ENCODE measurements at places on chromosomes 6 and 20. TPM values are rescaled to one million over a fixed set of nuclear protein-coding genes. Genes with fewer than 3 reads are reported as not detected.

- H3K27ac ChIP-seq: no peak overlapping the region
- H3K4me3 ChIP-seq: no peak overlapping the region
- no peak for DNase-seq
- no peaks in the 10 kb centered on the region for H3K4me1 ChIP-seq
- H3K36me3 ChIP-seq: no peaks in the 10 kb centered on the region
- H3K27me3 ChIP-seq: no peaks in the 10 kb centered on the region
These were observed 9.0 kb upstream of the DDX27 start for GRCh38 chr20:49210101-49210756.

DNA sequence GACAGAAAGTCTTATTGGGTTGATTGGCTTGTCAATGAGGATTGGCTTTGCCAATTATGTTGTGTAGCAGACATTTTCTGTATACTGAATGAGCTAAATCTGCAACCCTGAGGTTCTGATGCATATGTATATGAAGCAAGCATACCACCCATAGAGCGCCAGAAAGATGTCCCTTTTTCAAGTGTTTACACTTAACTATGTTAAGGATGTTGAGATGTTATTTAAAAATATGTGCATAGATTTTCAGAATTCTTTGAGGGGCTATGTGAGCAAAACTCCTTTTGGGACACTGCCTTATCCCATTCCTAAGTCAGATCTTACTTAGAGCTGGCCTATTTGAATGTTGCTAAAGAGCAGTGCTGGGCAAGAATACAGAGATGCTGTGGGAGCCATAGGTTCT, 1.9 kb downstream of the AIG1 start:
- peaks cover 28% of the 10 kb centered on the region for H3K4me1 ChIP-seq
- H3K4me3 ChIP-seq: no peak overlapping the region
- peak overlapping the region; percentile 9 for H3K27ac ChIP-seq
- peaks cover 5% of the 10 kb centered on the region for H3K36me3 ChIP-seq
- H3K27me3 ChIP-seq: no peaks in the 10 kb centered on the region

- H3K36me3 ChIP-seq: no peaks in the 10 kb centered on the region
- DNase-seq: no peak
- H3K27me3 ChIP-seq: no peaks in the 10 kb centered on the region
- H3K4me1 ChIP-seq: no peaks in the 10 kb centered on the region
These were observed 156.6 kb downstream of the OTOR start for GRCh38 chr20:16904751-16905150.

LATS1 gene
- 19.6 TPM for total RNA-seq

GRCh38 chr20:15767586-15767985, 805.7 kb downstream of the KIF16B start:
- H3K4me3 ChIP-seq: no peak overlapping the region
- no peak for DNase-seq
- H3K36me3 ChIP-seq: no peaks in the 10 kb centered on the region
- H3K27ac ChIP-seq: no peak overlapping the region

DNA sequence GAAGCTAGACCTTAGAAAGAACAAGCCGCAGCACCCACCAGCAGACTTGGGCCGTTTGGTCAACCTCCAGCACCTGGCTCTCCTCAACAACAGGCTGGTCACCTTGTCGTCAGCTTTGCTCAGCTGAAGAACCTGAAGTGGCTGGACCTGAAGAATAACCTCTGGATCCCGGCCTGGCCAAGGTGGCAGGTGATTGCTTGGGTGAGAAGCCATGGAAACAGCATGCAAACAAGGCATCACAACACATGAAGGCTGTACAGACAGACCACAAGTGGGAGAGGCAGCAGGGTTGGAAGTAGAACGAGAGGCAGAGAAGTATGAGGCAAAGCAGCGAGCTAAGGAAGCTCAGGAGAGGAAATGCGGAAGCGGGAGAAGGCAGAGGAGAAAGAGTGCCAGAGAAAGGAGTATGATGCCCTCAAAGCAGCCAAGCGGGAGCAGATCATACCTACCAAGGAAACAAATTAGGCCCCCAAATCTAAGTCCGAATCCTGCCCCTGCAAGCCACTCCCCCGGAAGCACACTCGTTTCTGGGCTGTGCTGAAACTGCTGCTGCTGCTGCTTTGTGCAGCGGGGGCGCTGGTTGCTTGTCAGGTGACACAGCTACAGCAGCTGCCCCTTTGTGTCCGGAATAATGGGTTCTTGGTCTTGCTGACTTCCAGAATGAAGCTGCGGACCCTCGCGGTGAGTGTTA, 121.6 kb upstream of the LGSN start:
- DNase-seq: no peak
- H3K4me1 ChIP-seq: no peaks in the 10 kb centered on the region
- H3K27me3 ChIP-seq: peaks cover 3% of the 10 kb centered on the region
- no peaks in the 10 kb centered on the region for H3K36me3 ChIP-seq

ZKSCAN3 gene
- 1.3 TPM for total RNA-seq

DNA sequence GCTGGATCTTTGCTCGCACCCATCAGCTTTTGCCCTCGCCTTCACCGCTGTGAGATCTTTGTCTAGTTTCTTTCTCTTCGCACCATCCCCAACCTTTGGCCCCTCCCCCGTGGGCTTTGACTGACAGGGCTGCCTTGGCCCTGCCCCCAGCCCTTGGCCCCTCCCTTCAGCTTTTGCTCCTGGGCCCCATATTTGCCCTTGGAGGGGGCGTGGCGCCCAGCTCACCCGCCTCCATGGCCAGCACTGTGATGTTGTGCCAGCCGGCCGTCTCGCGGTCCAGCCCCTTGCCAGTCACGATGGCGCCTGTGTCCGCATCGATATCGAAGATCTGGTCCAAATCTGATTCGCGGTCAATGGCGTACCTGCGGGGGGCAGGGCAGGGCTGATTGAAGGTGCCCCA, 81.1 kb downstream of the CD40 start:
- no peak overlapping the region for H3K4me3 ChIP-seq
- H3K27me3 ChIP-seq: peaks cover 39% of the 10 kb centered on the region
- peak; percentile 12 for DNase-seq
- no peaks in the 10 kb centered on the region for H3K4me1 ChIP-seq
- no peaks in the 10 kb centered on the region for H3K36me3 ChIP-seq

GRCh38 chr6:84453499-84453898, 226.1 kb upstream of the CEP162 start:
- H3K4me1 ChIP-seq: no peaks in the 10 kb centered on the region
- no peaks in the 10 kb centered on the region for H3K27me3 ChIP-seq
- H3K27ac ChIP-seq: no peak overlapping the region
- no peak overlapping the region for H3K4me3 ChIP-seq
